NCI-H226 (cell line): ENCODE measurements at places on chromosomes 5 and 9.
A peak's percentile ranks its signal among the peaks of the same experiment; 100 is the strongest.

GRCh38 chr9:119074017-119074416, 295.2 kb downstream of the BRINP1 start:
- DNase-seq = no peak

- no peak for DNase-seq
These were observed 271.6 kb downstream of the MAST4 start for GRCh38 chr5:66867618-66868322.

- DNase-seq = no peak
These were observed 412.1 kb downstream of the KDM4C start for GRCh38 chr9:7169717-7170389.

DNA sequence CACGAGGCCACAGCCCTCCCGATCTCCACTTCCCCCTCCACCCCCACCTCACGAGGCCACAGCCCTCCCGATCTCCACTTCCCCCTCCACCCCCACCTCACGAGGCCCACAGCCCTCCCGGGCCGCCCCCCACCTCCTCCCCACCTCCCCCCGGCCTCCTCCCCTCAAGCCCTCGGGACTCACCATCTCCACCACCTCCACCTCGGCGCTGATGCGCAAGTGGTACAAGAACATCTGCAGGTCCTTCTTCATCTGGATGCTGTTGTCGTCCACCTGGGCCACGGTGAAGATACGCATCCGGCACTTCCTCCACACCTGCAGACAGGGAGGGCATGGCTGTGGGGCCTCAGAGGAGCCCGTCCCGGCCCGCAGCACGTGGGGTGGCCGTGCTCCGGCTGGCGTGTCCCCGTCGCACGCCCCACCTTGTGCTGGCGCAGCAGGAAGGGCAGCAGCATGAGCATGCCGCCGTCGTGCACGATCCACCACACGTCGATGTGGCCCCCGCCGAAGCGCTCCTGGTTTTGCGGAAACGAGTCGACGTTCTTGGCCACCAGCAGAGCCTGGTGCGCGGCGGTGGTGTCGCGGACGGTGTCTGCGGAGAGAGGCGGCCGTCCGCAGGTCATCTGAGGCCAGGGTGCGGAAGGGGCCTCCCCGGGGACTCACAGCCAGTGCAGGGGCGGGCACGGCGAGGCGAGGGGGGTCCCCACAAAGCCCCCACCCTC, 48.0 kb downstream of the SLC12A7 start:
- DNase-seq = no peak

DNA sequence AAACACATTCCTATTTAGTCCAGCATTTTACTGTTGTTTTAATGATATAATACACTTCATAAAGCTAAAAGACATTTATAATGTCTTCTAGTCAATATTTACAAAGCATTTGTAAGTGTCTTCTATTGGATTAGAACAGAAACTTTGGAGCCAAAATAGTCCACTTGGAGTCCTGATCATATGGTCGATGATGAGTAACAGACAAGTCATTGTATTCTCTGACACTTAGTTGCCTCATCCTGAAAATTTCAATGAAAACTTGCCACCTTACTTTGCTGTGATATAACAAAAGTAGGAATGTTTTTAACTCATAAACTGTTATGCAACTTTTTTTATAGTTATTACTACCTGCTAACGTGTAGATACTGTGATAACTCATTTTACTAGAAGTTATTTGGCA, 132.5 kb downstream of the GABRB2 start:
- DNase-seq = no peak

GRCh38 chr5:151926188-151926587, 1.5 kb upstream of the GLRA1 start:
- DNase-seq = no peak

DNA sequence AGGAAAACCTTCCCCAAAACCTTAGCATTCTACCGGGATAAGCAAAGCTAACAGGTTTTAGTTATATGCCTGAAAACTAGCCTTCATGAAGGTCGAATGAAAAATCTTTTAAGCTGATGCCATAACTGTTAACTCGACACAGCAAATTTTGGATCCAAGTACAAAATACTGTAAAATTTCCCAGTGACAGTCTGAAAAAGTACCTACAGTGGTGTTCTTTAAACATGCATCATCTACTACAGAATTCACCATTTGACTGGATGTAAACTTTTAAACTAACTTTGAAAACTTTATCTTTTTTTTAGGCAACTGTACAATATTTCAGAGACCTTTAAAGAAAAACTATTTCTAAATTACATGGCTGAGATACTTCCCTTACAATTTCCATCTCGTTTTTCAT, 791 bp downstream of the RAPGEF6 start:
- no peak for DNase-seq

GRCh38 chr5:38563624-38564023, 7.2 kb upstream of the LIFR start:
- no peak for DNase-seq

DNA sequence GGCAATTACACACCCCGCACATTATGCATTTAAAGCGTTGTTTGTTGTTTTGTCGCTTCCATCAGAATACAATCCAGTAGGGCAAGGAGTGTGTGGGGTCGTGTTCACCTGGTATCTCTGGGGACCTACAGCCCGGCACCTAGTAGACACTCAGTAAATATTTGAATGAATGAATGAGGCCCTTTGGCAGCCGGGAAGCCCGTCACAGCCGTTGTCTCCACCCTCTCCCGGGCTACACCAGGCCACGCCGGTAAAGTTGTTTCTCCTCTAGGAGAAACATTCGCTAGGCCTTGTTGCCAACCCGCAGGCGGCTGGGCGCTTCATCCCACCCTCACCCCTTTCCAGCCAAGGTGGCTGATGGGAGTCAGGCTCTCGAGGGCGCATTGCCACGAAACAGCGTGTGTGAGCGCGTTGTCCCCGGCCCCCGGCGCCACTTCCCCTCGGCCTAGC, 876 bp upstream of the JAK2 start:
- DNase-seq = no peak

DNA sequence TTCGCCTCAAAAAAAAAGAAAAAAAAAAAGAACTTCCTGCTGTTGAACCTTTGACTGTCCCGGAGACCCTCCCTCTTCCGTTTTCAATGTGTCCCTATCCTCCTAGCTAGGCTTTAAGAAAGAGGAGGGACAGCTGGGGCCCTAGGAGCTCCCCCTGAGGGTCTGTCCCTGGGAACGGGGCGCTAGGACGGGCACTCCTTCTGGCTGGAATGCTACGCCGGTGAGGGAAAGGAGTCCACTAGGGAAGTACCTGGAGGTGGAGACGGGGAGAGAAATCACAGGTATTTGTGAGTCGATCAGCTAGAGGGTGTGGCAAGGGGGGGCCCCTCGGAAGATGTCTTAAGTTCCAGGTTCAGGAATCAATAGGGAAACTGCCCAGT, 4.6 kb downstream of the SIT1 start:
- no peak for DNase-seq

DNA sequence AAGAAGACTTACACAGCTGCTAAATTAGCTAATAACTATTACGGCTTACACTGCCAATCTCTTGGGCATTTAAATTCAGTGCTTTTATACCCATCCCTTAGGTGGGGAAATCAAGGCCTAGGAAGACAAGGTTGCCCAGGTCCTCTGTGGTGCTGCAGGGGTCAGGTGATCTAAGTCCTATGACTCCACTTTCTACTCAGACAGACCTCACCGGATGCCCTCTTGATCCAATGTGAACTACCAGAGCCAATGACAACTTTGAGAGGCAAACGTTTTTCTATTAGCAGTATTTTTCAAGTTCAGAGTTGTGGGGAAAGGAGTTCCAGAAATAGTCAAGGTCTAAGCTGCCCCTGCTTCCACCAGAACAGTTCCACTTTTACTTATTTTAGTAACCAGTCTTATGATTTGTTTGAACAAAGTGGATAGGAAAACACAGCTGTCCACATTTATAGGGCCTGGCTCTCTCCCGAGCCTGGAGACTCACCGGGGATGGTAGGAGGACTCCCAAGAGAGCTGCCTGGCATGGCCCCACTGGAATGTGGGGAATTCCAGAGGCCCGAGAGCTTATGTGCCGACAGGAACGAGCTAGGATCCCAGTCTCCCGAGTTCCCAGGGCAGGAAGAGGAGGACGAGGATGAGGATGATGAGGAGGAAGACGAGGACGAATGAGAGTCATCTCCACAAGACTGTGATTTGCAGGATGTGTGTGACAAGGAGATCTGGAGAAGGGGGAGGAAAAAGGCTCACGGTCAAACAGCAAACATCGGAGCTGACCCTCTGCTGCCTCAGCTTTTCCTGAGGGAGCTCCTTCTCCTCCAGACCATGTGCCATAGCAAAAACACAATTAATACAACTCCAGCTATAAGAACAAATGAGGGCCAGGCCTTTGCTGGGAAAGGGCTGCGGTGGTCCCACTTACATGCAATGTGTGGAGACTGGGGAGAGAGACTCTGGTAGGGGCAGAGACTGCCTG, 16.7 kb downstream of the FAM193B start:
- DNase-seq = peak; percentile 86

- no peak for DNase-seq
These were observed 133.7 kb upstream of the MAP1B start for GRCh38 chr5:71973563-71973962.

DNA sequence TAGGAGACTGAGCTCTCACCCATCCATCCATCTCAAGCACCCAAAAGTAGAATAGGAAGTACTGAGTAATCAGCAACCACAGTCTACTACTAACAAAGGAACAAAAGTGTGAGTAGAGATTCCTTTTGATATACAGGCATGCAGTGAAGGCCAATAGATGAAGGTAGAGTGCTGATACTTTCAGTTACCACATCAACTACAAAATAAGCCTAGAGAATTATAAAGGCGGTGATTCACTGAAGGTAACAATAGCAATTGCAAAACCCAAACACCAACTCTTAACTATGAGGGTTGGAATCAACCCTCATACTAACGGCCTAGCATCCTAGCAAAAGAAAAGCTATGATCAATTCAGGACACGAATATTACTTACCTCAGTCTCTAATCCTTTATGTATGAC, 992.6 kb downstream of the DNAH5 start:
- no peak for DNase-seq

DNA sequence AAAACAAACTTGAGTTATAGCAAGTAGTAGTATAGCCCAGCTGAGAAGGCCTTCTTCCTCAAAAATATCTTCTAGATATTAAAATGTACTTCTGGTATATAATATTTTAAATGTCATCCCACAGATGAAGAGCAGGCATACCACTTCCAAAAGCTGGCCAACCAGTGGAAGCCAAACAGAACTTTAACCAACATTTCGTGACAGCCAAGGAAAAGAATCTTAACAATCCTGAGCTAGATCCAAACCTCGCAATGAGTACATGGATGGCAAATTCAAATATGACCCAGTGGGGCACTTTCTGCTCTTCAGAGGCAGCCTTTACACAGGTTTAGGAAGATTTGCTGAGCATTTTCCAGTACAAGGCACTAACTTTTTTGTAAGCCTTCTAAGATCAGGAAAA, 91.8 kb upstream of the ACO1 start:
- no peak for DNase-seq

DNA sequence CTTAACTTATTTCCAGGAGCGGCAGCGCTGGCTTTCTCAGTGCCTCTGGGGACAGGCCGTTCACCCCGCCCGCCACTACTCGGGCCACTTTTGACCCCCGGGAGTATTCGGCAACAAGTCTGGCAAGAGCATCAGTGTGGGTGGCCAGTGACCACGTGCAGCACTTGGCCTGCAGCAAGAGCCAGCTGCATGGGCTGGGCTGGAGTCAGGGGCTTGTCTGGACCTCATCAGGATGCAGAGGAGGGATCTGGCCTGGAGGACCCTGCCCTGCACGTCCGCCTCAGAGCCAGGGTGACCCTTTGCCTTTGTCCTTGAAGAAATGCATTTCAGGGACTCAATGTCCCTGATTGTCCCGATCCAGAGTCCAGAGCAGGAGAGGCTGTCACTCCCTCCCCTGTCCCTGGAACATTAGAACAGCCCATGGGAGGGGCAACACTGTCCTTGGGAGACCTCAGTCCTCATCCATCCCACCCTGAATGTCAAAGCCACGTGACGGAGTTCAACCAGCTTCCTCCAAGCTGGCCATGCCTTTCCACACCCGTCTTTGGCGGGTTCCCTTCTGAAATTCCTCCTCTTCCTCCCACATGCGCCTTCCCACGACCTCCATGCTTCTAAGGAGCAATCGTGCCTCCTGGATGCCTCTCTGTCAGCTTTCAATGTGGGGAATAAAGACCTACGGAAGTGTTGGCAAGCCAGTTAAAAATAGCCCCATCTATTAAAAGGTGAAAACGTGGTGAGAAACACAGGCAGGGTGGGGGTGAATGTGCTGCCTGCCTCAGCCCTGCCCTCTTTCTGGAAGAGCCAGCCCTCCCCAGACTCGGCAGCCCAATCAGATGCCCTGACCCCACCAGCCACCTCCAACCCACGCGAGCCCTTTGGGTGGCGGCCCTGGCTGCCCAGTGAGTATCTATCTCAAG, 99.0 kb downstream of the OLFM1 start:
- DNase-seq = no peak

DNA sequence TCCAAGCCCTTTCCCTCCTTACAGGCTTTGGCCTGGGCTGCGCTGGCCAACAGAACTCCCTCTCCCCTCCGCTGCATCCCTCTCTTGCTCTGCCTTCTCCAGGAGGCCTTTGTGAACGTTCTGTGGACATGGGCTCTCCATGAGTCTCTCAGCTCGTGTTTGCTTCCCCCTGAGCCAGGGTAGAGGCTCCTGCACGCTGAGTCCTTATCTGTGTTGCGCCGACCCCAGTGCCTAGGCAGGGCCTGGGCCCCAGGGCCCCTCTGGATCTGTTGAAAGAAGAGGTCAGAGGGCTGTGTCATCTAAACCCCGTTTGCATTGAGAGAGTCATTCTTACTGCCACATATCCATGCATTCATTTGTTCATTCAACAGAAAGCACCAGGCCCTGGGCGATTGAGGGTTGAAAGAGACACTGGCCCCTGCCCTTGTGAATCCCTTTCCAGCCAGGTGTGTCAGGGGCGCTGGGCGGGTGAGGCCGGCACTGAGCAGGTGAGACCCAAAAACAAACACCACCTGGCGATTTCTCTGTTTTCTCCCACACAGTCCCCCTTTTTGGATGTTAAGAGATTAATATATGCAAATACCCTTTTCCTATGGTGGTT, 111.2 kb upstream of the IER5L start:
- no peak for DNase-seq

GRCh38 chr5:153601377-153601776, 110.9 kb downstream of the GRIA1 start:
- no peak for DNase-seq

DNA sequence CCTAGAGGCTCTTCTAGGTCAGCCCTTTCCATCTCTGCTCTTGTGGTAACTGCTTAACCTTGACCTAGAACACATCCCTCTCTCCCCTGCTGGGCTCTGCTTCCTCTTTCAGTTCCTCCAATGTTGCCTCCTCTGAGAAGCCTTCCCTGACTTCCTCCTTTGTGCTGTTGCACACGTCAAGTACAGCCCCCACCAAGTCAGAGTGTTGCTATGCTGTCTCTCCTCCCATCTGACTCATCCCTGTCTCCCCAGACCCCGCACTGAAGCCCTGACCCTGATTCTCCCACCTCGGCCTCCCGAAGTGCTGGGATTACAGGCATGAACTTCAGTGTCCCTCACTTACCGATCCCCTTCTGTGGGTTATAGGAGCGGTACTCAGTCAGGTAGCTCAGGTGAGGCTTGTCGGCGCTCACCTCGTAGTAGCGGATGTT, 10.4 kb upstream of the TRIM14 start:
- DNase-seq = no peak

GRCh38 chr9:130128733-130129431, 43.3 kb upstream of the NCS1 start:
- no peak for DNase-seq

- DNase-seq = no peak
These were observed 3.1 kb downstream of the ZER1 start for GRCh38 chr9:128768606-128769005.
